ENCODE measurements at places on chromosomes 11 and 22.

- DNase-seq: no peak
Measured at GRCh38 chr11:98659431-98659830, 361.3 kb upstream of the CNTN5 start.

DNA sequence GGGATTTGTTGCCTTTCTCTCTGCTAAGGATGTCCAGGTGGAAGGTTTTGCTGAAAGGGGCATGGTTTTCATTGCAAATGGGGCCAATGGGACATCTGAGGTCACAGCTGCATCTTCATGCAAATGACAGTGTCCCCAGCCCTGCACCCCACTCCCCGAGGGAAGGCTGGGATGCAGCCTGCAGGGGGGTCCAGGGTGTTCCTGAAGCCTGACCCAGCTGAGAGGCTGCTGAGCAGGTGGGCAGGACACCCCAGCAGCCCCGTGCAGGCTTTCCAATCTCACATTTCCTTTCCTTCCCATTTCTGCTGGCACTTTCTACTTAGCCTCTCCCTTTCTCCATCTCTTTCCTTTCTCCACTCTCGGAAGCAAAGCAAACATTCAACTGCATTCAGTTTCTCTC lies 78.3 kb downstream of the SCN3B start:
- no peak for DNase-seq

- DNase-seq: no peak
Measured at GRCh38 chr11:5847711-5848110, 6.0 kb upstream of the OR52E6 start.

GRCh38 chr11:35360055-35360530 lies 59.3 kb downstream of the SLC1A2 start:
- DNase-seq: no peak

GRCh38 chr11:104148706-104149105 lies 15.2 kb downstream of the PDGFD start:
- no peak for DNase-seq

DNA sequence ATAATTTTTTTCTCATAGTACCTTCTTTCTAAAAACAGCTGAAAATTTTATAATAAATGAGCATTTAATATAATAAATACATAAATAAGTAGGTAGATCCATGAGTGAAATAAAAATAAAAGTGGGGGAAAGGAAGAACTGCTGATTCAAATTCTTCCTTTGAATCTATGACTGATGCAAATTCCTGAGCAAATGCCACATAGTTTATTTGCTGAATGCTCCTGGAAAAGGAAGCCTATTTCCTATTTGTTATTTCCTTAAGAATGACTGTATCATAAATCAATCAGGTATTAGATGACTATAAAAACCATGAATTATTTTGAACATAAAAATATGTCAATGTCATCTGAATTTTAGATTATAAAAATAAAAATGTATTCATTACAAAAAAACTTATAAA lies 16.6 kb downstream of the BTBD10 start:
- no peak for DNase-seq

GRCh38 chr11:2752204-2752770 lies 52.5 kb upstream of the KCNQ1OT1 start:
- DNase-seq: no peak

DNA sequence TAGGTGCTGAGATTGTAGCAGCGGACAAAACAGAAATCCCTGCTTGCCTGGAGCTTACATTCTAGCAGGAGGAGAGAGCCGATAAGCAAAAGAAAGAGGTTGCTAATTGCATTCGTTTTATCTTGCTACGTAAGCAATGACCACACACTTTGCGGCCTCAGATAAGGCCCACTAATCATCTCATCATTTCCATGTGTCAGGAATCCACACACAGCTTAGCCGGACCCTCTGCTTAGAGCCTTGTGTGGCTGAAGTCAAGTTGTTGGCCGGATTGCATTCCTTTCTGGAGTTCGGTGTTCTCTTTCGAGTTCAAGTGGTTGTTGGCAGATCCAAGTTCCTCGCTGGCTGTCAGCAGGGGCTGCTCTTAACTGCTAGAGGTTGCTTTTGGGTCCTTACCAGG lies 101.6 kb downstream of the CHST1 start:
- no peak for DNase-seq

DNA sequence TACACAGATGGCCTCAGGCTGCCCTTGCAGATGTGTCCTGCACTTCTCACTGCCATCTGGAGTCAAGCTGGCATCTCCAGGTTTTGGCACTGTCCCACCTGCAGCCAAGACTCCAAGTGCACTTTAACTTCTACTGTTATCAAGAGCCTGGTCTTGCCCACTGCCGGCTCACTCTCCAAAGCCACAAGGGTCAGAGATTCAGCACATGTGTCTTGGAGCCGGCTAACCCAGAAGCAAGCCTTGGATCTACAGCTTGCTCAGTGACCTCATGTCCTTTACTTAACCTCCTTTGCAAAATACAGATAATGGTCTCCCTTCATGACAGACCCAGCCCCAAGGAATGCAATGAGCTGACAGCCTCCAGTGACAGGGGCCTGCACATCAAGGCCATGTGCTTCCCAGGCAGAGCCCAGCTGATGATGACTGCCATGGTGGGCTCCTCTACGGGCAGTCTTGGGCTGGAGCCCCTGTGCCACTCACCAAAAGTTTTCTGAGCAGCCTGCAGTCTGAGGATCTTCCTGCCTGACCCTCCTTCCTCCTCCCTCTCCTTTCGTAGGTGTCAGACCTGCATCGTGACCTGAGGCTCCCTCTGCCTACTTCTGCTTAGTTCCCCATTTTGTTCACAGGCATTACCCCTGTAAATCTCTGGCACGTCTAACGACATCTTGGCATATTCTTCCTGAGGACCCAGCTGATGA lies 9.0 kb downstream of the TP53AIP1 start:
- DNase-seq: no peak

- DNase-seq: peak; percentile 21
Measured at GRCh38 chr11:34840736-34841386, 75.3 kb downstream of the APIP start.

DNA sequence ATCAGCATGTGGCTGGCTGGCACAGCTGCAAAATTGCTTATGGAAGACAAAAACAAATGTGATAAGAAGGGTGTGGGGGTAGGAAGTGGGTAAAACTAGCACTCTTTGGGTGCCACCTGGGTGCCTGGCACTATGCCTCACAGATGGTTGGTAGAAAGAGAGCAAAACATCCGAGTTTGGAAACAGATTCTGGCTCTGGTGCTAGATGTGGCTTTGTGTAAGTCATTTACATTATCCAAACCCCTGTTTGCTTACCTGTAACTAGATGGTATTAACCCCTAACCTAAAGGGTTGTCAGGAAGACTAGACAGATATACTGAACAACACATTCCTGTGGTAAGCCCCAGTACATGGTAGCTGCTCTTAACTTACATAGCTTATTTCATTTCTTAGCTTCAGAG lies 905.6 kb downstream of the DLG2 start:
- DNase-seq: no peak

GRCh38 chr11:80838153-80838552 lies 1397.3 kb upstream of the TENM4 start:
- peak; percentile 1 for DNase-seq

DNA sequence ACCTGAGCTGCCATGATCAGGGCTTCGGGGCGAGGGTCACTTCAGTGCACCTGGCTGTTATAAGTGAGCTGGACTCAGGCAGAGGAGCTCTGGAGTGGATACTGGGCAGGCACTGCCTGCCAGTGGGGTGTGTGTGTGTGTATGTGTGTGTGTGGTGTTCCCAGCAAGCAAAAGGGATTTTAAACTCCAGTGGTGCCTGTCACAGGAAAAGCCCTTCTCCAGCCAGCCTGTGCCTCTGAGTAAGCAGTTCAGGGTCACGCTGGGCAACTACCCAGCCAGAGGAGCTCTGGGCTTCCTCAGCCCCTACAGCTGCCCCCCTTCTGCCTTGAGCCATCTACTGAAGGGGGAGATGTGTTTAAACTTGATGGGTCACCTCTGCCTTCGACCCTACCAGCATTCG lies 109.0 kb downstream of the OSBP2 start:
- no peak for DNase-seq

DNA sequence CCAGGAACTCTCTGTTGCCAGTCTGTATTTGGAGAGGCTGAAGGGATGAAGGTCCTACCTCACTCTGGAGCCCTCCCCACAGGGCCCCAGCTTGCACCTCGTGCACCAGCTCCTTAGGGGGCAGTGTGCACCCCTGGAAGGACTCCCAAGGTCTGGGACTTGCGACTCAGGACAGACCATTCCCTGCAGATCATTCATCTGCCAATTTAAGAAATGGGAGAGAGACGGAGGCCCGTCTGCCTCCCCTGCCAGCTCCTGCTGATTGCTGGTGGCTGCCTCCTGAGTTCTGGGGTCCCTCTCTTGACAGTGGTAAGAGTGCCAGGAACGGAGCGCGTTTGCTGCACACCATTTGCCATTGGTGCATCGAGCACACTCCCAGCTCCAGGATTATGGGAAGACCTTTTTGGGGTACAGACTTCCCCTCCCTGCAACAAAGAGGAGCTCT lies 27.4 kb upstream of the MALAT1 start:
- no peak for DNase-seq

DNA sequence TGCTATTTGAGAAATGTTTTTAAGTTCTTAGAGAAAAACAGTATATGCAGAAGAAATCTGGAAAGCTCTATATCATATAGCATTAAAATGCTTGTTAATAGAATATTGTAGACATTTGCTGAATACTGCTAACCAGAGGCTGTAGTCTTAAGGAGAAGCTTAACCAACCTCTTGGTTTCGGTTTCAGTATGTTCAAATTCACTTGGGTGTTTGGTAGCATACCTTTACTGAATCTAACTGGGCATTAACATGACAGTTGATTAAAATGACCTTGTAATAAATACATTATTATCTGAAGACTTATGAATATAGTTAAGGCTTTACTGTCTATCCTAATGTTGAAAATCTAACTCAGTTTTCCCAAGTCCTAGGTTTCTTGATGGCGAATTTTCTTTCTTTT lies 5.4 kb downstream of the PCF11 start:
- DNase-seq: peak; percentile 49

DNA sequence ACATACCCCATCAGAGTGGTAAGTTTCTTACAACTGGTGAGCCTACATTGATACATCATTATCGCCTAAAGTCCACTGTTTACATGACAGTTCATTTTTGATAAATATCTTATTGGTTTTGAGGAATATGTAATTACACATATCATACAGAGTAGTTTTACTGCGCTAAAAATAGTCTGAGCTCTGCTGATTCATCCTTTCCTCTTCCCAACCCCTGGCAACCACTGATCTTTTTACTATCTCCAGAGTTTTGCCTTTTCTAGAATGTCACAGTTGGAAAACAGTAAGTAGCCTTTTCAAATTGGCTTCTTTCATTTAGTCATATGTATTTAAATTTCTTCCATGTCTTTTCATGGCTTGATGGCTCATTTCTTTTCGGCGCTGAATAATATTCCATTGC lies 112.8 kb downstream of the LARGE1 start:
- DNase-seq: no peak

DNA sequence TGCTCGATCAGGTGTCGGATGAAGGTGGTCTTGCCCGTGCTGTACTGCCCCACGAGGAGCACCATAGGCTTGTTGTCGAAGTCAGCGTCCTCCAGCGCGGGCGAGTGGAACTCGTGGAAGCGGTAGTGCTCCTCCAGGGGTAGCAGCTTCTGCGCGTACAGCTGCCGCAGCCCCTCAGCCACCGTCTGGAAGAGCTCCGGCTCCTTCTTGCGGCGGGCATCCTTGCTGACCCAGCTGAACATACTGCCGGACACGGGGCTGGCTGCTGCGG lies 263 bp downstream of the EHD1 start:
- no peak for DNase-seq

GRCh38 chr11:105811242-105811641 lies 201.4 kb downstream of the GRIA4 start:
- no peak for DNase-seq
